ENCODE measurements at places on chromosomes 11 and 22.
A peak's percentile ranks its signal among the peaks of the same experiment; 100 is the strongest.

DNA sequence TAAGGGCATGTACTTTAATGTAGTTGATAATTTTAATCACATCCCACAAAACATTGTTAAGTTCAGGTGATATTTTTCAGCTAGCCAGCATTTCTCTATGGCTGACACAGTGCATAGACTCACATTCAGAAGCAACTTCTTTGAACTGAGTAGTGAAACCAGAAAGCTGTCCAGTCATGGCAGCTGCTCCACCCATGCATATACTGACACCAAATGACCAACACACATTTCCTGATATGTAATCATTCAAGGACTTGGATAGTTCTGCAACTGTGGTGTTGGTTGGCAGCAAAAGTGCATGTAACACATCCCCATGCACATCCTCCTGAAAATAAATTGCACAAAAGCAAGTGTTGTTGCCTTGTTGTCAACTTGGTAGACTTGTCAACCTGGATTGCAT is 39.7 kb downstream of the CALCA start:
- DNase-seq: no peak

DNA sequence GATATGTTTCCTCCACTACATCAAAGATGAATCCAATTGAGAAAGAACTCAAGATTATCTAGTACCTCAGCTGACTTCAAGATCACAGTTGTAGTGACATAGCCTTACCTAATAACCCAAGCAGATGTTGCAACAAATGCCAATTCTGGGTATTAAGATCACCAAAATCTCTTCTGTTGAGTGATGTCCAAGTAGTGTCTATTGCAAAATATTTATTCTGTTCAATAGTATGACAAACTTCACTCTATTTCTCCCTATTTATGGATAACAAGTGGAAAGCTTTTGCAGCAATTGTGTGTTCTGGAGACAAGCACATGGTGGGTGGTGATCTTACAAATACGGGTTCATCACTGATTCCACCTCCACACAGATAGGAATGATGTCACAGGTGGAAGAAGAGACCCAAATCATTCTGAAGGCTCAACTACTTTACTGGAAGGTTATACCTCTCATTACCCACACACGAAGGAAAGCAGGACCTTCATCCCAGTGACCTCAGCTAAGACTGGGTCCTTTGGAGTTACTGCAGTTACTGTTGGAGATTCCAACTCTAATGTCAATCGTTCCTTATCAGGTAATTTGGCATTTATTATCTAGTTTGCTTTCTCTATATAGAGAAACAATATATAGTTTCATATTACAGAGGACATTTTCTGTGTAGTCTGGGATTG is 72.0 kb downstream of the CD44 start:
- DNase-seq: no peak

DNA sequence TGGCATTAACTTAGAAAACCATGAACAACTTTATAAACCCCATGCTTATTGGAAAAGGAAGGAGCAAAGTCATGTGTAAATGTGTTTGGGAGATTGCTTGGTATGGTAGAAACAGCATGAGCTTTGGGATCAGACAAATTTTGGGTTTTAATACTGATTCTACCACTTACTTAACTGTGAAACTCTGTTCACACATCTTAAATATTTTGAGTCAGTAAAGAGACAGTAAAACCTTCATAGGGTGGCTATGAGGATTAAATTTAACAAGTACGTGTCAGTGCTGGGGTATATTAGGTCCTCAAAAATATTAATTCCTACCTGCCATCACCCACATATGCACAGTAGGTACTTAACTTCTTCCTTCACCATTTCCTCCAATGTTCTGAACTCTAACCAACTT is 96.5 kb downstream of the CD44 start:
- DNase-seq: no peak

DNA sequence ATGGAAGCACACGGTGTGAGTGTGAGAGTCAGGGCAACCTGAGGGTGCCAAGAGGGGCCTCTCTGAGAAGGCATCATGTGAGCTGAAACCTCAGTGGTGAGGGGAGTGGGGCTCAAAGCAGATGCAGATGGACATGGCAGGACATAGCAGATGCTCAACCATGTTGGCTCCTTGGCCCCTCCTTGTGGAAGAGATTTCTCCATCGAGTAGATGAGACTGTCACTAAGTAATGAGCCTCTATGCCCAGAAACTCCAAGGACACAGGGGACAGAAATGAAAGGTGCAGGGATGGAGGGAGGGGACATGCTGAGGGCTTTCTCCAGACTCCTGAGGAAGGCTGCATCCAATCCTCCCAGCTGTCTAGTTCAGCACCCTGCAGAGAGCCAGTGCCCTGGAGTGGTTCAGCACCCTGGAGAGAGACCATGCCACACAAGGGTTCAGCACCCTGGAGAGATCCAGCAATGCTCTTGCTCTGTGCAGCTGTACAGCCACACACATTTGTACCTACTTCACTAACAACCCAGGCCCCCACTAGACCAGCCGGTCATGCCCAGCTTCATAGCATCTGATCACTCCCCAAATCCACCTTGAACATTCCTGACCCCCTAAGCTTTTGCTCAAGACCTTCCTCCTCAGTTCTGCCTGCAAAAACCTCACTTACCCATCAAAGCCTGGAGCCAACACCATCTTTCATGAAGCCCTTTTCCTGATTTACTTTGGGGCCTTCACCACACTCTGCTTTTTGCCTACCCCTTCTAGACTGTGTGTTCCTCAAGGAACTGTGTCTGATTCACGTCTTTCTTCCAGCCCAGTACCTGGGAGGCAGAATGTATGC is 252.0 kb downstream of the CTTN start:
- DNase-seq: no peak

GRCh38 chr11:34049028-34049427 is 2.5 kb upstream of the CAPRIN1 start:
- no peak for DNase-seq

GRCh38 chr11:67627441-67627811 is 2.3 kb downstream of the NUDT8 start:
- DNase-seq: no peak

- DNase-seq: no peak
These were observed 206.0 kb upstream of the CHORDC1 start for GRCh38 chr11:90428836-90429235.

DNA sequence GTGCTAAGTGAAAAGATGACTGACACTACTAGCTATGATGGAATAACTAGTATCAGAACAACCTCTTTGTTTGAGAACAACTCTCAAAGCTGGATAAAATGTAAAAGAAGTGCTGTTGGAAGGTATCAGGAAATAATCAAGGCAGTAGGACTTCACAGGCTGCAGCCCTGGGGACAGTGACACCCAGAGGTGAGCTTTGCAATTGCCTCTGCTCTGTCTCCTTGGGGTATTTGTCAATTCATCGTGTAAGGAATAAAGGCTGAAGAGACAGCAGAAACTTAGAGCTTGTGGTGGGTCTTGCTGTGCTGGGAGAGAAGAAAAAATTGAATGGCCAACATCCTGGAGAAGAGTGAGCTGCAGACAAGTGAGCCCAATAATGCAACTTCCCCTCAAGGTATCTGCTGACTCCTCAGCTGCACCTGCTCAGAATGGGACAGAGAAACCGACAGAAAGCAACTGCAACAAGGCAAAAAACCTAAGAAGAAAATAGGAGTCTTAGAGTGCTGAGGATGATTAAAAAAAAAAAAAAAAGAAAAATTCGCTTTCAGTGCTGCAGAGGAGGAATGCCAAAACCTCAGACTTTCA is 141.1 kb downstream of the RCN1 start:
- DNase-seq: no peak

DNA sequence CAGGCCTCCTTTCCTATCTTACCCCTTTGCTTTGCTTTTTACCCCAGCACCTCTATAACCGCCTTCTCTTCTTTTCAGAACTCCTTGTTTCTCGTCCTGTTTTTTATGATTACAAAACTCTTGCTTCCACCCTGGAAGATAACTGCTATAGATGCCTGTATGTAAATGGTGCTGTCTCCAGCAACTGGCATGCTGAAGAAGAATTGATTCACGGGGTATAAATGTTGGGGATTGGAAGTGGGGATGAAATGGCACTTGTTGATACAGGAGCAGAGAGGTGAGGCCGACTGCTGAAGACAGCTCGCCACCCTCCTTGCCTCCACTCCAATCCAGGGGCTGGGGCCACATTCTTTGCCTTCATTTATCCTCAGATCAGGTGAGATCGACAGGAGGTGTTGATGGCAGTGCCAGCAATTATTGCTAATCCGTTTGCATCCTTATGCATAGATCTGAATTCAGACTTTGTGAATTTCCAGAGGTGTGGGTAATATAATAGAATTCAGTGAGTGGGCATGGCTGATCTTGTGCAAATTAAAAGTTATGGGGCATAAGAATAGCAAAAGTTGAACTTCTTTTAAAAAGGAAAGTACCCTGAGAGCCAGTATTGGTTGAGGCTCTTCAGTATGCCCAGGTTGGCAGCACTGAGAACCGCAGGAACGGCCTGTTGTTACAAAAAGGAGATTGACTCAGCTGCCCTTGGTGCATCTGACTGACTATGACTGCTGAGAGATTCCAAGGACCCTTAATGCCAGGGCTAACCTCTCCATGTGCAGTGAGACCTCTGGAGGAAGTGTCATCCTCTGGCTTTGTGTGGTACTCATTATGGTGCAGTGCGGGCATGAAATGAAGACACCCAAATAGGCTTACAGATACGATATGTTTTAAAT is 5.3 kb downstream of the NEAT1 start:
- DNase-seq: no peak

- DNase-seq: peak; percentile 83
These were observed 39.8 kb downstream of the WEE1 start for GRCh38 chr11:9613118-9613829.

GRCh38 chr11:46559815-46560214 is 34.0 kb downstream of the AMBRA1 start:
- DNase-seq: no peak

- no peak for DNase-seq
These were observed 4.6 kb downstream of the PLA2G3 start for GRCh38 chr22:31135706-31136105.

DNA sequence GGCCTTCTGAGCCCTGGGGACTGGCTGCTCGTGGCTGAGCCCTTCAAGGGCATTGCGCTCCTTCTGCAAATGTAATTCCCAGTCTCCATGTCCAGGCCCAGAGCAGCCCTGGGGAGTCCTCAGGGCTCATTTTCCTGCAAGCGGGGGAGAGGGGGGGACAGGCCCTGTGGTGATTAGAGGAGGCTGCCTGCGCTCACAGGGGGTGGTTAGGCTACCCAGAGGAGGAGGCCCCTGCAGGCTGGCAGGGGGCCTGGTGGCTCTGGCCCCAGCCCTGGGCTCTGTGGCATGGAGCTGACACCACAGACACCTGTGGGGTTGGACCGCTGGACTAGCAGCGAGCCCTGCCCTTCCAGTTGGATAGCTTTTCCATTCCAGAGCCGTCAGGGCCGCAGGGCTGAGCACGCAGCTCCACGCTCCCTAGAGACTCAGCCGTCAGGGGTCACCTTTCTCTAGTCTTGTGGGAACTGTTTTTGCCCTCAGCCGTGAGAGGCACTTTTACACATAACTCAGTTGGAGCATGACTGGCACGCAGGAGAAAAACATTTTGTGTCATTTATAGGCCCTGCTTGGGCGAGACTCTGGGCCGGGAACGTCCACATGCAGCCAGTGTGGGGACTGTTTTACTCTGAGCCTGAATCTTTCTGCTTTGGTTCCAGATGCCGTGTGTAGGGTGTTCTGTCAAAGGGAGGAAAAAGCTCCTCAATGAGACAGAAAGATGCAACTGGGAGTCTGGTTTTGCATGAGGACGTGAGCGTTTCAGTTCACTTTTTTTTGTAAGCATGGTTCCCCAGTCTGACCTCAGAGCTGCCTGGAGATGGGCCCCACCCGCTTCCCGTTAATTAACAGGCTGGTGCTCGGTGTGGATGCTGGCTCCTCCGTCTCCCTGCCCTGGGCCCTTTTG is 58.1 kb downstream of the LRP5 start:
- no peak for DNase-seq

DNA sequence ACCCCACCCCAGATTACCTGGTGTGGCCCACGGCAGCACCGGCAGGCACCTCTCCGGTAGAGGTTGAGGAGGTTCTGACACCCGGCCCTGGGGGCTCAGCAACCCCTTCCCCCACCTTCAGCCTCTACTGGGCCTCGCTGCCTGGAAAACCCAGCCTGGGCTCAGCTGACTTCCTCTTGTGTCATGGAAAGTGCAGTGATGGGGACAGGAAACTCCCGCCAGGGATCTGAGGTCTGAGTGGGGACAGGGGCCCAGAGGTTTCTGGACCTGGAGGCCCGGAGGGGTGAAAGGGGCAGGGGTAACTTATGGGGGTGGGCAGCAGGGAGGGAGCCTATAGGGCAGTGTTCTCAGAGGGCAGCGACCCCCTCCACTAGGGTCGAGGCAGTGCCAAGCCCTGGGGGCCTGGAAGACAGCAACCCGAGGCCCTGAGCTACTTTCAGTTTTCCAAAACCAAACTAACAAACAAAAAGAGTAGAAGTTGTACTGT is 10.0 kb upstream of the CD5 start:
- DNase-seq: no peak

GRCh38 chr22:48492366-48493320 is 1335.0 kb downstream of the BRD1 start:
- no peak for DNase-seq

- no peak for DNase-seq
These were observed 5.8 kb downstream of the ZBTB44 start for GRCh38 chr11:130308886-130309285.

DNA sequence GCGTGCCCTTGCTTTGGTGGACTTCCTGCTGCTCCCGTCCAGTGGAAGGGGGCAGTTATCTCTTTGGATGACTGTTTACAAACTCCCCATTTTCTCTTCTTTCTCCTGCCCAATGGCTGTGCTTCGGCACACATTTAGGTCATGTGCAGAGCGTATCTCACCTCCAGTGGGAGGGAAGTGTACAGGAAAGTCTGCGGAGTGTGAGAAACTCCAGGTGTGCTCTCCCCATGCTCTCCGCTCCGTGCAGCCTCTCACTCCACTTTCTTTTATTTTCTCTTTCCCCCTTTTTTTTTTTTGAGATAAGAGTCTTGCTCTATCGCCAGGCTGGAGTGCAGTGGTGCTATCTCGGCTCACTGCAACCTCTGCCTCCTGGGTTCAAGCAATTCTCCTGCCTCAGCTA is 11.9 kb upstream of the TEF start:
- no peak for DNase-seq

DNA sequence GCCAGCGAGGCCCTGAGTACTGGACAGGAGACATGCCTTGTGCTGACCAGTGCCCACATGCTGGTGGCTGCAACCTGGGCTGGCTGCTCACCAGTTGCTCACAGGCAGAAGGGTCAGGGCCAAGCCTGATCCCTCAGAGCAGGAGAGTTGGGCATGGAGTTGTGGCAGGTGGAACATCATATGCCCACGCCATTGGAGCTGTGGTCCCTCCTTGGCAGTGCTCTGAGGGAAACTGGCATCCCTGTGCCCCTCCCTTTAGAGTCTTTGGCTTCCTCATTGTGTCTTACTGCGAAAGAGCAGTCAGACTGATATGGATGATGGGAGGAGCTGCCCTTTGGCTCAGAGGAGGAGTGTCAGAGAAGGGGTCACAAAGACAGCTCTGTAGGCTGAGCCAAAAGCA is 3.1 kb upstream of the MYEOV start:
- DNase-seq: no peak

DNA sequence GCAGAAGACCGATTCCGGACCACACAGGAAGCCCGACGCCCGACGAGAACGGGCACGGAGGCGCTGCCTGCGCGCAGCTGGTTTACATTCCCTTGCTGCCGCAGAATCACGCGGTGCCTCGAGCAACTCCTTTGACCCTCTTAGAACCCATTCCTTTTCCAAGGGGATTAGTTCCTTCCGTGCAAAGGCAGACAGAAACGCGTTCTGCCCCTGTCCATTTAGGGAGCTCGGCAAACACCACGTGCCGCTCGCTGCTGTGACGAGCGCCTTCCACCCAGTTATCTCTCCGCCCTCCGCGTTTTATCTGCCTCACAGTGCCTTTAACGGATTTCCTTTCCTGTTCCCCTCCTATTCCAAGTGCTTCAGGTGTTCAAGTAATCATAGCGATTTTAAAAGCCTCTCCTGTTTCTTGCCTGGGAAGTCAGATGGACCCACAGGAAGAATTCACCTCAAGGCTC is 24.1 kb upstream of the MICAL3 start:
- DNase-seq: no peak
